Airway epithelial cell (primary cell): ENCODE measurements at places on chromosomes 5 and 9. TPM values are rescaled to one million over a fixed set of nuclear protein-coding genes. Genes with fewer than 3 reads are reported as not detected.

Gene N4BP3
- total RNA-seq: 3.0 and 3.6 TPM in 2 replicates

Gene ARSI
- total RNA-seq: 3.3 and 5.8 TPM in 2 replicates

Gene ELOVL7
- total RNA-seq: 3.2 and 3.8 TPM in 2 replicates

Gene CCDC183
- 0.42 TPM in 1 of 2 replicates, not detected in the other for total RNA-seq

Gene ZNF883
- total RNA-seq: 3.5 and 5.9 TPM in 2 replicates

Gene SPARC
- 129 and 176 TPM in 2 replicates for total RNA-seq

Gene OR1Q1
- total RNA-seq: not detected in 2 replicates

Gene MLANA
- not detected in 2 replicates for total RNA-seq

Gene NR2F1
- 0.78 and 1.2 TPM in 2 replicates for total RNA-seq

Gene CYLC2
- not detected in 2 replicates for total RNA-seq

Gene PCYOX1L
- 14.7 and 15.0 TPM in 2 replicates for total RNA-seq

Gene FBP2
- not detected in 2 replicates for total RNA-seq

Gene PIP5K1B
- total RNA-seq: 0.28 and 0.37 TPM in 2 replicates

Gene SLC34A1
- total RNA-seq: not detected in 2 replicates

Gene CBY3
- not detected in 2 replicates for total RNA-seq

Gene TMEM252
- total RNA-seq: not detected in 2 replicates

Gene FBLL1
- not detected in 2 replicates for total RNA-seq

Gene TNFSF8
- not detected in 2 replicates for total RNA-seq

Gene LVRN
- 0.33 and 0.49 TPM in 2 replicates for total RNA-seq

Gene DMGDH
- total RNA-seq: not detected in 2 replicates

Gene BHMT2
- total RNA-seq: not detected in 2 replicates

Gene TEX48
- not detected in 2 replicates for total RNA-seq

Gene C5orf52
- total RNA-seq: not detected in 2 replicates

Gene SLC36A2
- total RNA-seq: not detected in 2 replicates

Gene PCDHA8
- total RNA-seq: not detected in 2 replicates

Gene AGXT2
- not detected in 2 replicates for total RNA-seq

Gene CARD9
- total RNA-seq: under 0.01 and 0.21 TPM in 2 replicates

Gene EPB41L4B
- 17.4 and 19.0 TPM in 2 replicates for total RNA-seq

Gene LHFPL2
- total RNA-seq: 8.4 and 12.4 TPM in 2 replicates

Gene ZCCHC9
- 18.1 and 21.8 TPM in 2 replicates for total RNA-seq

Gene ZDHHC21
- 3.8 and 5.2 TPM in 2 replicates for total RNA-seq

Gene MYORG
- total RNA-seq: 11.9 and 17.6 TPM in 2 replicates

Gene KIF20A
- total RNA-seq: 39.3 and 45.1 TPM in 2 replicates

Gene KIF4B
- total RNA-seq: not detected in 2 replicates

Gene PLAC8L1
- not detected in 2 replicates for total RNA-seq

Gene CDKN2B-AS1
- 0.56 and 0.65 TPM in 2 replicates for total RNA-seq

Gene TLX3
- total RNA-seq: 0.07 TPM in 1 of 2 replicates, not detected in the other

Gene NIPAL4
- total RNA-seq: 14.9 and 22.1 TPM in 2 replicates

Gene HAVCR1
- not detected in 2 replicates for total RNA-seq

Gene BTNL3
- total RNA-seq: not detected in 2 replicates

Gene UGT3A1
- not detected in 2 replicates for total RNA-seq

Gene ZNF354B
- total RNA-seq: 3.2 and 8.5 TPM in 2 replicates

Gene DBH
- total RNA-seq: not detected in 2 replicates

Gene HMMR
- total RNA-seq: 26.5 and 34.5 TPM in 2 replicates

Gene PCDH12
- total RNA-seq: 0.21 TPM in 1 of 2 replicates, not detected in the other
